ENCODE measurements at places on chromosomes 1 and 21. TPM values are rescaled to one million over a fixed set of nuclear protein-coding genes. Genes with fewer than 3 reads are reported as not detected.

GRCh38 chr1:110535985-110536384 is 17.0 kb upstream of the KCNA10 start:
- H3K36me3 ChIP-seq: no peaks in the 10 kb centered on the region
- no peak for DNase-seq
- no peaks in the 10 kb centered on the region for H3K4me1 ChIP-seq
- no peak overlapping the region for H3K27ac ChIP-seq

DNA sequence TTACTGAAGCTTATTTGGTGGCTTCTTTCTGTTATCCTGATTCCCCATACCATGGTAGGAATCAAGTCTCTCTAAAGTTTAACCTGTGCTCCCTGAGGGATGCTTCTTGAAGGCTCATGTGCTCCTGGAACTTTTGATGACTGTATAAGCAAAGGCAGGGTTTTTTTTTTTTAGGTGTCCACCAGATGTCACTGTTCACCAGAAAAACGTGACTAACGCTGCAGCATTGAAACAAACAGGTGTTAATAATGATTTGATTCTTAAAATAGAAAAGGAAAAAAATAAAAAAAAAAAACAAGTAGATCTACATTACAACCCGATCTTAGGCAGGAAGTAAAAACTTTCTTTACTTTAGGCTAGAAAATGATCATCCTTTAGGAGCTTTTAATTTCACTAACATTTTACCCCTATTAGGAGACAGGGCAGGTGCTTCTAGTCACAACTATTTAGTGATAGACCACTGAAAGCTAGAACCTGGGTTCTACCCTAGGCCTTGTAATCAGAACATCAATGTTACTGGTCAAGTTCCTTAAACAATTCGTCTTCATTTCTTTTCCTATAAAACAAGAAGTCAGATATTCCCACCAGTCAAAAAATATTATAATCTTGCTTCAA is 223.0 kb downstream of the PLA2G4A start:
- H3K27ac ChIP-seq: no peak overlapping the region
- H3K27me3 ChIP-seq: no peaks in the 10 kb centered on the region
- DNase-seq: peak; percentile 64
- H3K4me3 ChIP-seq: no peak overlapping the region
- peaks cover 3% of the 10 kb centered on the region for H3K4me1 ChIP-seq

- no peak overlapping the region for H3K27ac ChIP-seq
- no peak for DNase-seq
- H3K4me3 ChIP-seq: no peak overlapping the region
- H3K4me1 ChIP-seq: peaks cover 18% of the 10 kb centered on the region
Observed at GRCh38 chr1:168974611-168975010, 131.9 kb upstream of the ATP1B1 start.

GRCh38 chr21:15422783-15423182 is 307.0 kb upstream of the USP25 start:
- H3K27ac ChIP-seq: no peak overlapping the region
- H3K27me3 ChIP-seq: no peaks in the 10 kb centered on the region
- H3K36me3 ChIP-seq: no peaks in the 10 kb centered on the region
- no peak for DNase-seq
- H3K4me3 ChIP-seq: no peak overlapping the region

- H3K27ac ChIP-seq: no peak overlapping the region
- no peak for DNase-seq
- H3K4me1 ChIP-seq: no peaks in the 10 kb centered on the region
- no peaks in the 10 kb centered on the region for H3K27me3 ChIP-seq
Observed at GRCh38 chr1:185404907-185405568, 88.0 kb upstream of the IVNS1ABP start.

Gene LCE1C
- total RNA-seq: not detected

Gene PCP4
- total RNA-seq: 1.3 TPM
